Bronchus fibroblast of lung (primary cell): ENCODE measurements at places on chromosomes 6 and 20. TPM values are rescaled to one million over a fixed set of nuclear protein-coding genes. Genes with fewer than 3 reads are reported as not detected.

ZNF341 gene
- total RNA-seq, result 1.3 and 1.9 TPM in 2 replicates

ARFGEF2 gene
- 12.0 and 12.9 TPM in 2 replicates for total RNA-seq

CALHM5 gene
- total RNA-seq, result 1.5 TPM in 2 replicates

KIAA1755 gene
- total RNA-seq, result 0.89 and 1.5 TPM in 2 replicates

EFCAB8 gene
- under 0.01 TPM in 1 of 2 replicates, not detected in the other for total RNA-seq

MAD2L1BP gene
- total RNA-seq, result 33.9 and 37.7 TPM in 2 replicates

ATP6V1G2 gene
- 1.2 and 2.7 TPM in 2 replicates for total RNA-seq

ADTRP gene
- 0.17 TPM in 1 of 2 replicates, not detected in the other for total RNA-seq

COMMD7 gene
- 31.4 and 34.9 TPM in 2 replicates for total RNA-seq

ELOVL4 gene
- 5.1 and 6.4 TPM in 2 replicates for total RNA-seq

ZNF391 gene
- total RNA-seq, result 0.45 and 0.84 TPM in 2 replicates

COL9A1 gene
- total RNA-seq, result not detected in 2 replicates

CST2 gene
- total RNA-seq, result not detected in 2 replicates

SLC22A2 gene
- not detected in 2 replicates for total RNA-seq

OTOR gene
- not detected in 2 replicates for total RNA-seq

CD109 gene
- 27.9 and 33.6 TPM in 2 replicates for total RNA-seq

GSTA2 gene
- total RNA-seq, result not detected in 2 replicates

MMP24 gene
- total RNA-seq, result 0.15 and 0.17 TPM in 2 replicates

EYA2 gene
- 0.74 and 1.0 TPM in 2 replicates for total RNA-seq

TRIM10 gene
- not detected in 2 replicates for total RNA-seq

CCR6 gene
- not detected in 2 replicates for total RNA-seq

MLN gene
- total RNA-seq, result not detected in 2 replicates

ULBP3 gene
- 15.9 and 18.5 TPM in 2 replicates for total RNA-seq

THBS2 gene
- 43.2 and 48.8 TPM in 2 replicates for total RNA-seq

COL11A2 gene
- 0.15 and 1.2 TPM in 2 replicates for total RNA-seq

XPO5 gene
- total RNA-seq, result 15.2 and 15.5 TPM in 2 replicates

BPIFB2 gene
- total RNA-seq, result not detected in 2 replicates

MAP7 gene
- 0.15 and 0.34 TPM in 2 replicates for total RNA-seq

PBOV1 gene
- total RNA-seq, result not detected in 2 replicates

DBNDD2 gene
- total RNA-seq, result 9.6 and 12.8 TPM in 2 replicates

CRISP2 gene
- not detected in 2 replicates for total RNA-seq

KIF25 gene
- 0.15 and 0.17 TPM in 2 replicates for total RNA-seq

SUMO4 gene
- total RNA-seq, result 0.67 TPM in 1 of 2 replicates, not detected in the other

RBPJL gene
- not detected in 2 replicates for total RNA-seq

TMEM244 gene
- not detected in 2 replicates for total RNA-seq
